ENCODE measurements at places on chromosomes 11 and 22.

DNA sequence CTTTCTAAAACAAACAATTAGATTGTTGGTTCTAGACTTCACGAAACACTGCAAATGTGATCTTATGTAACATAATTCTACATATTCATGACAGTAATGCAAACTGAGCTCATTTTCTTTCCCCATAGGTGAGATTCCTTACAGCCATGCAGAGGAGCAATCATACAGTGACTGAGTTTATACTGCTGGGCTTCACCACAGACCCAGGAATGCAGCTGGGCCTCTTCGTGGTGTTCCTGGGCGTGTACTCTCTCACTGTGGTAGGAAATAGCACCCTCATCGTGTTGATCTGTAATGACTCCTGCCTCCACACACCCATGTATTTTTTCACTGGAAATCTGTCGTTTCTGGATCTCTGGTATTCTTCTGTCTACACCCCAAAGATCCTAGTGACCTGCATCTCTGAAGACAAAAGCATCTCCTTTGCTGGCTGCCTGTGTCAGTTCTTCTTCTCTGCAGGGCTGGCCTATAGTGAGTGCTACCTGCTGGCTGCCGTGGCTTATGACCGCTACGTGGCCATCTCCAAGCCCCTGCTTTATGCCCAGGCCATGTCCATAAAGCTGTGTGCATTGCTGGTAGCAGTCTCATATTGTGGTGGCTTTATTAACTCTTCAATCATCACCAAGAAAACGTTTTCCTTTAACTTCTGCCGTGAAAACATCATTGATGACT, 1.5 kb downstream of the OR9G1 start:
- DNase-seq: peak; percentile 3

GRCh38 chr11:71265559-71266092, 13.2 kb upstream of the SHANK2 start:
- DNase-seq: peak; percentile 17

DNA sequence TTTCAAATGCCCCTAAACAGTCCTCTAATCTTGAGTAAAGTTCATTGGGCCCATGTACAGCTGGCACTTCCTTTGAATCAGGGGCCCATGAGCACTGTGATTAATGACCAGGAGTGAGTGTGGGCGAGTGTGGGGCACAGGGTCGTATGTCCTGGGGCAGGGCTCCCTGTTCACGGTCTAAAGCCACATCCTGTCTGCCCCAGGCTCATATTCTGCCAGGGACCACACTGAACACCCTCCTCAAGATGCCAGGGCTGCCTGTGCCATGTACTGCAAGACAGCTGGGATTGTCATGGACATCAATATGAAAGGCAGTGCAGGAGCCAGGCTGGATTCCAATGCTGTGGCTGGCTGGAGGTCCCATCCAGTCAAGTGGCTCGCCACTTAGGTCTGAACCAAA, 130.5 kb downstream of the KIRREL3 start:
- no peak for DNase-seq

- DNase-seq: no peak
Measured at GRCh38 chr22:39646398-39647063, 76.0 kb downstream of the CACNA1I start.

- DNase-seq: peak; percentile 87
Measured at GRCh38 chr11:11178671-11179638, 174.1 kb downstream of the CSNK2A3 start.

- no peak for DNase-seq
Measured at GRCh38 chr11:62179995-62180394, 10.0 kb upstream of the SCGB1D1 start.

- no peak for DNase-seq
Measured at GRCh38 chr22:37122598-37123180, 13.2 kb upstream of the TMPRSS6 start.

GRCh38 chr11:15764948-15765347, 591.4 kb downstream of the SOX6 start:
- DNase-seq: no peak

GRCh38 chr11:123630126-123630608, 24.3 kb downstream of the SCN3B start:
- DNase-seq: no peak

- DNase-seq: no peak
Measured at GRCh38 chr11:119618208-119618909, 110.6 kb downstream of the NECTIN1 start.

DNA sequence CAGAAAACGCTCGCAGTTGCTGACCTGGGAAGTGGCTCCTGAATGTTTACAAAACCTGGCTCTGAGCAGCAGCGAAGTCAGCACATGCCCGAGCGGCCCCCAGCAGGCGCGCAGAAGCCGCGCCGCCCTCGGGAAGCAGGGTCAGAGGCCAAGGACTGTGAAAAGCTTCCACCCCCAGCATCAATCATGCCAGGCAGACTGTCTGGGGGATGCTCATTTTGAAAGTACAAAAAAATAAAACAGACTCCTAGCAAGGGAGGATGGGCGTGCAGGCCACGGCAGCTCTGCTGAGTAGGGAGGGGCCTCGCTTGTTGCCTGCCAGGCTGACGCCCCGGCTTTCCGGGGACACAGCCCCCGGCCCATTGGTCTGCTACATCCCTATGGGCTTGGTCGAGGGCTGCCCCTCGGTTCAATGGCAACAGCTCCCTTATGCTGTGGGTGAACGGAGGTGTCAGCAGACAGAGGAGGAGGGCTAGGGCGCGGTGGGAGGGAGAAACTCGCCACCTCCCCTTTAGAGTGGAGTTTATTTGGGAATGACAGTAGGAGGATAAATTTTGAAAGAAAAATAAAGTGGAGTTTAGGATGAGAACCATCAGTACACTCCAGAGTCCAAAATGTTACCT, 37.7 kb upstream of the GNB1L start:
- DNase-seq: no peak

- no peak for DNase-seq
Measured at GRCh38 chr11:76174330-76174729, 32.0 kb downstream of the WNT11 start.

DNA sequence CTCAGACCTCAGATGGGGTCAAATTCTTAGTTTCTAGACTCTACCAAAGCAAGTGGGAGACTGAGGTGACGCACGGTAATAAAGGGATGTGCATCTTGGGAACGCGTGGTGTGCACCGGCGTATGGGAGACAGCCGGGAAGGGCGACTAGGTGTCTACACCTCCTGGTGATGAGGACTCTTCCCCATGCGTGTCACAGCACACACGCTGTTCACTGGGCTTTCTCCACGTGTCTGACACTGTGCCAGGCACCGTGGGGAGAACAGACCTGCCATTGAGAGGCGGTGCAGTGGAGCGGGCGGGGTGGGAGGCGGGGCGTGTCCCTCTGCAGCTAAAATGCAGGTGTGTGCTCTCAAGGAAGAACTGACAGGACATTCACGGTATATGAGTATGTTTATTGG, 5.3 kb downstream of the FXYD6 start:
- no peak for DNase-seq

- no peak for DNase-seq
Measured at GRCh38 chr22:48960576-48960975, 867.1 kb downstream of the BRD1 start.

DNA sequence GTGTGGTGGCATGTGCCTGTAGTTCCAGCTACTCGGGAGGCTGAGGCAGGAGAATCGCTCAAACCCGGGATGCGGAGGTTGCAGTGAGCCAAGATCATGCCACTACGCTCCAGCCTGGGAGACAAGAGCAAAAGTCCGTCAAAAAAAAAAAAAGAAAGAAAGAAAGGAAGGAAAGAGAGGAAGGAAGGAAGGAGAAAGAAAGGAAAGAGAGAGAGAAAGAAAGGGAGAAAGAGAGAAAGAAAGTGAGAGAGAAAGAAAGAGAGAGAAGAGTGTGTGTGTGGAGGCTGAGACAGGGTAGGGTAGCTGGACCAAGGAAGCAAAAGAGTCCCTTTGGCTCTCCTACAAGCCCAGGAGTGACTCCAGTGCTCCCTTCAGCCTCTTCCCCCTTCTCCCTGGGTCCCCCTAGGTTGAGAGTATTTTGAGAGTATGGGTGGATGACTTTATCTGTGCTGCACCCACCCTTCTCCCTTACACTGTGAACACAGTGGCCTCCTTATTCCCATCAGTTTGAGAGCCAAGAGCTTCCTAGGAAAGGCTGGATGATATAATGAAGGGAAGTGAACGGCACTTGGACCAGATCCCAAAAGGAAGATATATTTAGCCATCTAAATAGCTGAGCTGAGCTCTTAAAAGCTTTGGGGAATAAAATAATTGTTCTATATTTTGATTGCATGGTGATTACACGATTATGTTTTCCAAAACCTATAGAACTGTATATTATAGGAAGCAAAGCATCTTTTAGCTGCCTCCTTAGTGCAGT, 9.5 kb upstream of the DENND5A start:
- peak; percentile 76 for DNase-seq

GRCh38 chr11:130721736-130722135, 194.5 kb downstream of the SNX19 start:
- DNase-seq: peak; percentile 92

GRCh38 chr11:29210426-29210825, 806.4 kb downstream of the KCNA4 start:
- no peak for DNase-seq

DNA sequence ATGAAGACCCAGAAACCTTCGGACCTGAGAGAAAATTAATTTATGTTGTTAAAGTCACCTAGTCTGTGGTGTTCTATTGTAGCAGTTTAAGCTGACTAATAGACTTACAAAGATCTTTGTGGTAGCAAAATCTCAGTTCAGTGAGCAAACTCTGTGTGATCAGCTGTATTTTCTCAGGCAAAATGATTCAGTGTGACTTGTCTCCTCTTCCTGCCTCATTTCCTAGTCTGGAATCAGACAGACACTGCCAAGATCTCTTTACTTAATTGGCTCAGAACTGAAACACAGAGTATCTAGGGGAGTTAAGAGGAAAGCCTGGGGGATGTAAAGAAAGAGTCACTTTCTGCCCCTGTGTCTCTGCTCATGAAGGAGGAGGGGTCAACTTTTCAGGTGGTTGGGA, 564.7 kb downstream of the KCNA4 start:
- DNase-seq: no peak

- DNase-seq: no peak
Measured at GRCh38 chr22:30614879-30615278, 7.9 kb downstream of the TCN2 start.

DNA sequence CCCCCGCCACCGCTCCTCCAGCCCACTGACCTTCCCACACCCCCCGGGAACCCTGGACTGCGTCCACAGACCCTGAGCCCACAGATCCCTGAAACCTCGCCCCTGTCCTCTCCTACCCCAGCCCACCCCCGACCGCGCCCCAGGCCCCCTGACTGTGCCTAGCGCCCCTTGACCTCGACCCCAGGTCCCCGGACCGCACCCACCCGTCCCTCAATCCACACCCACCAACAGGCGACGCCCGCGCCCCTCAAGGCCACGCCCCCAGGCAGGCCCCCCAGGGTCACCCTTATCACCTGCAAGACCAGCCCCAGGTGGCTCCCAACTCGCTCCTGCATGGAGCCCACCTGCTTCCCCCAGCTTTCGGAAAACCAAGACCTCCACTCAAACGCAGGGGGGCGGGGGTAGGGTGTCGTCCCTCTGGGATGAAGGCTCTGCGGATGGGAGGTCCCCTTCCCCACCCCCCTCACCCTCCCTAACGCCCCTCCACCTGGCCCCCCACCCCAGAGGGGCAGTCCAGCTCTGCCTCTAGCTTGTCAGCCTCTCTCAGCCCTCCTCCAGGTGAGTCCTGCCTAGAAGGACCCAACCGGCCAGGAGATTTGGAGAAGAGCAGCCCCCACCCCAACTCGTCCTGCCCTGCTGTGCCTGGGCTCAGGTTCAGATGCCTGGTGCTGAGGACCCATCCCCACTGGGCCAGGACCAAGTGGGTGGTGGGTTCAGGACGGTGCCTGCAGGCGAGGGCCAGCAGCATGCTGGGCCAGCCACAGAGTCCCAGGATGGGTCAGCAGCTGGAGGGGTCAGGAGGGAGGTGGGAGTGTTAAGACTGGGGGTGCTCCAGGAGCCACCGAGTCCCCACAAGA, 3.1 kb upstream of the IL17REL start:
- DNase-seq: peak; percentile 69

GRCh38 chr11:105334025-105334714, 194.6 kb upstream of the CARD18 start:
- peak; percentile 10 for DNase-seq

GRCh38 chr11:14312736-14313438, 46.1 kb downstream of the RRAS2 start:
- no peak for DNase-seq

DNA sequence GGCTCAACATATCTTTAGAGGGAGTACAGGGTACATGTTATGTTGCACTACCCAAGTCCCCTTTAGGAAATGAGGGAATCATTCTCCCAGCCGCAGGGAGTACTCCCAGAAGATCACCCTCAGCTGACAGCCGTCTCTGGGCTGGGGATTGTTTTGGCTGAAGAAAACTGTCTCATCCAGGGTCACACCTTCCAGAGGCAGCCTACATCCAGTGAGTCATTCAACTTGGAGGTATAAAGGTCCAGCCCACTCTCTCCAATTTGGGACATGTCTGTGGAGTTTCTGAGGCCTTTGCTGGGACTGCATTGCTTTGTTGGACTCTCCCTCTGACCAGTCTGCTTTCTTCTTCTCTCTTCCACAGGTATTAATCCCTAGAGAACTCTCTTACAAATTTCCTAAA, 42.1 kb downstream of the RASSF10 start:
- no peak for DNase-seq

DNA sequence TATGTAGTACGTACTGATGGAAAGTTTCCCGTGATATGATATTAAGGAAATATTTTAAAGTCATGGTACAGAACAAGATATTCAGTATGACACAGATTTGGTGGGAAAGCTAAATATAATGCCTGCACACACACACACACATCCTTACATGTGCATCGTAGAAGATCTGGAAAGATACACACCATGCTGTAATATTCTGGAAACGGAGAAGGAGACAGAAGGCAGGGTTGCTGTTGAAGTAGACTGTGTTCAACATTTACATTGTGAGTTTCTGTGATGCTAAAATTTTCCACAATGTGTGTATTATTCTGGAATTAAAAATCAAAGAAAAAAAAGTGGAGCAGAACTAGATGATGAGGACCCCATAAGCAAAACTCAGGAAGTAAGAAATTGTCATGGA, 118.0 kb downstream of the RRAS2 start:
- no peak for DNase-seq

- DNase-seq: peak; percentile 61
Measured at GRCh38 chr22:29336751-29337490, 21.4 kb upstream of the RASL10A start.

GRCh38 chr11:16921668-16922067, 92.5 kb downstream of the PLEKHA7 start:
- no peak for DNase-seq

DNA sequence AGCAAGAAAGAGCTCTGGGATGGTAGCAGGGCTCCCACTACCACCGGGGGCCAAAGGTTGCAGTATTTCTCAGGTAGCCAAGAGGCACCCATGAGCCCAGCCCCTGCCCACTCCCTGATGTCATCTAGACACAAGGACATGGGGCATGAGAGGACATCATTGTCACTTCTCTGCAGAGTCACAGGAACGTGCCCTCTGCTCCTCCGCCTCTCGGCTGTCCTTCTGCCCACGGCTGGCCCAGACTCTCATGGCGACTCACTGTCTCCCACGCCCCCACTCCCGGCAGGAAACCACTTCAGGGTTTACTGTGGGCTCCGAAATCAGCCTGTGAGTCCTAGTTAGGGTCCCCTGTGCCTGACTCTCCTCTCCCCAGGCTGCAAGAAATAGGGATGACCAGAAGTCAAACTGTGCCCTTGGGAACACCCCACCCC, 1.8 kb upstream of the GAL start:
- DNase-seq: no peak

- peak; percentile 34 for DNase-seq
Measured at GRCh38 chr11:106451228-106451922, 373.9 kb downstream of the AASDHPPT start.
